ENCODE measurements at places on chromosomes 3 and 15. TPM values are rescaled to one million over a fixed set of nuclear protein-coding genes. Genes with fewer than 3 reads are reported as not detected.

MCF2L2 gene
- not detected for total RNA-seq

A4GNT gene
- total RNA-seq, result not detected

CCR8 gene
- total RNA-seq, result not detected

CHDH gene
- 0.99 TPM for total RNA-seq

ZMAT3 gene
- 47.6 TPM for total RNA-seq

Measured in smooth muscle cell of trachea (primary cell).